Anterior cingulate cortex (tissue), 58 donors: ENCODE measurements at places on chromosomes 2 and 18.

DNA sequence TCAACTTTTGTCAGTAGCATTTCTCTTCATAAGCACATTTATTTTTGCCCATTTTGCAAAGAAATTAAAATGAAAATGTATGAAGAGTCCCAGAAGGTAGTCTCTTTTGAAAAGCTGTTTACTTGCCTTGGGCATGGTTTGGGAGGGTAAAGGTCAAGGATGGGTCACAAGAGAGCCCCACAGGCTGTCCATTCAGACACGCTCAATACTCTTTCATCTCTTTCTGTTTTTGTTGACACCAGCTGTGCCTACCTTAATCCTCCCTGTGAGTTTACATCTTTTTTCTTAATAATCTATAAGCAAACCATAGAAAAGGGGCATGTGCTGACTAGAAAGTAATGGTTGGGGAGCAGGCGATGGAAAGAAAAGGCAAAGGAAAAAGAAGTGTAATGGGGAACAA, 49.6 kb upstream of the KLF7 start:
- DNase-seq: no peak

DNA sequence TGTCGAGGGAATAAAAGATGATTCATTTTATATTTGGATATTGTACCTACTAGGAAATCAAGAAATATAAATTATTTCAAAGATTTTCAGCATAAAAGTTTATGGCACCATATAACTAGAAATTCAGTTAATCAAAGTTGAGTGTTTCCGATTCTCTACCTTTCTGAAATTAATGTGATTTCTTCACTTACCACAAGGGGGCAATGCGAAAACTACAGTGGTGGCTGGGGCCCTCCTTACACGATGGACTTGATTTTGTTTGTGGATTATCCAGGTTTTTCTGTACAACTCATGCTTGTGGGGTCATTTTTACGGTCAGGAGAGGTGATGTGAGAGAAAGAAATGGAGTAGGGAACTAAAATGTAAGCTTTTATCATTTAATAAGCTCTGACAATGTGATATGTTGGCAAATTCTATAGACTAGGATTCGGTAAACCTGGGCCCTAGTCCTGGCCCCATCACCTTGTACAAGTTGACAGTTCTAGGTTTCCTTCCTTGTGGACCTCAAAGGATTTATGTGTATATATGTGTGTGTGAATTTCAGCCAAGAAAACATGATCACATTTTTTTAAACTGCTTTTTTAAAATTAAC, 47.6 kb downstream of the G6PC2 start:
- no peak for DNase-seq

DNA sequence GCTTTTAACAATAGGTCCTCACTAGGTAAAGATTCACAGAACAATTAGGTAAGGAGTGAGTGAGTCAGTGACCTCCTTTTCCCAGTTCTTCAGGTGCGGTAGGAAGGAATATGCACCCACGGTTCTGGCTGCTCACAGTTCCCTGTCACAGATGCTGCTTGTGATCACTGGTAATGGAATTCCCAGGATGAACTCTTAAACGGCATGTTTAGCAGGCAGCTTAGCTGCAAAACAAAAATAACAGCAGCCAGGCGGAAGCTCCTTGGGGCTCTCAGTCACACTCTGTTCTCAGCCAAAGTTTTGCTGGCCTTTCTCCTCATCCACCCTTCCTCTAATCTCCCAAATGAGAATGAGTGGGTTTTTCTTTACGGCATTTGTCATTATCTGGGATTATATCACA, 274.5 kb downstream of the MYT1L start:
- DNase-seq: no peak

DNA sequence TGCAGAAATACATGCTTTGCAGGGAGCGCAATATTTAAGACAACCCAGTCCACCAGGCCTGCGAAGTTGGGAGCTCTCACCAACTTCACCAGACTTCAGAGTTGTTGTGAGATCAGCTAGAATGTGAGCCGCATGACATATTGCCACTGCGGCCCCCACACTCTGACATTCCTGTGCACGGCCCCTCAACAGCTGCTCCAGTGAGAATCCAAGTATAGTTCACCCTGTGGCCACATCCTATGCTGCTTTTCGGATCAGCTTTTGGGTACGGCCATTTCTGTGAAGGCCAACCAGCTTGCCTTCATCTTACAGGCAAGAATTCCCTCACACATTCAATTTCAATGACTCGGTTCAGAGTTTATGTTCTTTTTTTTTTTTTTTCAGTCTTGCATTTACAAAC, 177.8 kb downstream of the SOX11 start:
- DNase-seq: no peak

GRCh38 chr2:17301437-17301836, 216.8 kb downstream of the RAD51AP2 start:
- DNase-seq: no peak

DNA sequence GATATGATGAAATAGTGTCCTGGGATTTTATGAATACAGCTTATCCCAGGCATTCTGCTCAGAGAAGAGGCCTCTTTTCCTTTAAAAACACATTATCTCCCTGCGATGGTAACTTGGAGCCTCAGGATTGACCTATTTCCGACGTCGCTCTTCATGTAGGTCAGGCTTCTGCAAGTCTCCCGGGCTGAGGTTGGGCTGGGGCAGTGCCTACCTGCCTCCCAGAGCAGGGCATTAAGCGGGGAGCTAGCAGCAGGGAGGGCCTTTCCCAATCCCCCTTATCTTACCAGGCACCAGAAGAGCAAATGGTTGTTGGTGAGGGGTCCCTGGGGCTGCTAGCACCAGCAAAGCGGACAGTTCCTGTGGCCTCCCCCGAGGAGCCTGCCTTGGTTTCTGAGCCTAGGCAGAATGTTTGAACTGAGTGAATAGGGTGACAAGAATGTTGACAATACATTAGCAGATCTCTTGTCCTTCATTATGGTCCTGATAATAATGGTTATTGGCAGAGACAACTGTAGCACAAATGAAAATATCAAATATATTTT, 60.2 kb downstream of the TRPM8 start:
- DNase-seq: no peak

DNA sequence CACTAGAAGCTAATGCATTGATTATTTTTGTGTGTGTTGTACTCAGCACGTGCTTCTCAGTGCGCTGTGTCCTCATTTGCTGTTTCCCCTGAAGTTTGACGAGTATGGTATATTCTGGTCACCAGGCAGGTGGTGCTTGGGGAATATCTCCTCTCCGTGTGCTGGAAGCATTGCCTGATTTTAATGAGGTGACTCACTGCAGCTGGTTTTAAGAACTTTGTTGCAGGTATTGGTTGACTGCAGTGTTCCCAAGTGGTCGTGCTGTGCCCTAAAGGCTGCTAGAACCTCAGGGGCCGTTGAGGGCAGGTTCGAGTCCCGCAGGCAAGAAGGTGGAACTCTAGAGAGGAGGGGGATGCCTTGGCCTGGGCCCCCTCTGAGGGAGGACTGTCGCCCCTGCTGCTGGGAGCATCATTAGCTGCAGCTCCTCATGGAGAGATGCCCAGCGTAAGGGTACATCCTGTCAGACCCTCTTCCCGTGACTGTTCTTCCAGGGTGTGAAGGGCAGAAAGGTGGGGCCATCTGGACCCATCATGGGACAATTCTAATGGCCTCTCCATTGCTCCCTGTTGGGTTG, 82.6 kb downstream of the AGAP1 start:
- DNase-seq: no peak

DNA sequence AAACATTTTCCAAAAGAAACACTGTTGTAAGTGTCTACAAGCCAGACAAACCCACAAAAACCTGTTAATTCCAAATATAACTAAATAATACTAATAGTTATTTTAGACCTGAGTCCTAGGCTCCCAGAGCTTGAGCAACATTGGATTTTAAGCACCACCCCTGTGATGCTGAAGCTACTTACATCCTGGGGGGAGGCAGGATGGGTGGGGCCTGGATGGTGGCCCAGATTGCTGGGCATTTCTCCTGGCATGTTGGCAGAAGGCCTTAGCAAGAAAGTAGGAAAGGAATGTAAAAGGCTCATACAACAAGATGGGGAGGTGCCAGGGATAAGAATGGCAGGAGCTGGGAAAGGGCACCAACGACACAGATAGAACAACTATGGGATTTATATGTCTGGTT, 50.7 kb upstream of the OTX1 start:
- no peak for DNase-seq

GRCh38 chr2:71243634-71244301, 16.9 kb upstream of the PAIP2B start:
- DNase-seq: no peak

DNA sequence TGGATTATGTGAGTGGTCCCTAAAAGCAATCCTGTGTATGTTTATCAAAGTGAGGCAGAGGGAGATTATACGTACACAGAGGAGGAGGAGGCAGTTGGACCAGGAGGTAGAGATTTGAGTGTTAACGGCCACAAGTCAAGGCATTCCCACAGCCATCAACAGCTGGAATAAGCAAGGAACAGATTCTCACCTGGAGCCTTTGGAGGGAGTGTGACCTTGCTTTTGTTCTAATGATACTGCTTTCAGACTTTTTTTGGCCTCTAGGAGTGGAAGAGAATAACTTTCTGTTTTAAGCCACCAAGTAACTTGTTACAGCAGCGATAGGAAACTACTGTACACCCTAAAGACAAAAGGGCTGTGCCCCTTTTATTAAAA, 18.1 kb downstream of the LCLAT1 start:
- no peak for DNase-seq

GRCh38 chr2:109582928-109583895, 30.6 kb downstream of the SEPTIN10 start:
- DNase-seq: no peak

DNA sequence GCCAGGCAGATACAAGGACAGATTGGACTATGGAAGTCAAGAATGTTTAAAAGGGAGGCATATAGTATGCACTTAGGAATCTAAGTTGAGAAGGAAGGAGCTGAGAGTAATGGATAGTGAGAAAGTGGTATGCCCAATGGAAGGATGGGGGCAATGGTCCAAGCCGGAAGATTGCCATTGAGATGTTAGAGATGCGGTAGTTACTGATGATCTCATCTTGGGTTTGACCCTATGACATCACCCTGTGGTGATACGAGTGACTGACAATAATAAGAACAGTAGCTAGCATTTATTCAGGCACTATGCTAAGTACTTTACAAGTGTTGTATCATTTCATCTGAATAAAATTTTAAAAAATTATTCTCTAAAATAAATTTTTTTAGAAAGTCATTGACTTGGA, 38.5 kb upstream of the ACMSD start:
- no peak for DNase-seq

DNA sequence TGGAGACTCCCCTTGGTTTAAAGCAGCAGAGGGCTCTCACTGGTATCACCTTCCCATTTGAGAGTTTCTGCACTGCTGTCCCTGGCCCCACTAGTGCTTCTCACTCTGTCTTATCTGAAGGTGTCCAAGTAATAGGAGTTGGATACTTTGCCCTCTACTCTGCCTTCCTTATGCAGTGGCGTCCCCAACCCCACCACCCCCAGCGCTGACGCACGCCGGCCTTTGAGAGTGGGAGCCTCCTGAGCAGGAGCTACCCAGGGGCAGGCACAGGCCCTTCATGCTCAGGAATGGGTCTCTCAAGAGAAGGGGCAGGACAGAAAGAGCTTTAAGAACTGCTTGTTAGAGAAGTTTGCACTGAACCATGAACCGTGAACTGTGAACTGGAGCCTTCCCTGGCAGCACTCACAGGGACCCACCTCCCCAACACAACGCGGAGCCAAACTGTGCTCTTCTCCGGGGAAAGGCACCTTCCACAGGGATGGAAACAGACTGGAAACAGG, 3.3 kb downstream of the CIB4 start:
- DNase-seq: no peak

DNA sequence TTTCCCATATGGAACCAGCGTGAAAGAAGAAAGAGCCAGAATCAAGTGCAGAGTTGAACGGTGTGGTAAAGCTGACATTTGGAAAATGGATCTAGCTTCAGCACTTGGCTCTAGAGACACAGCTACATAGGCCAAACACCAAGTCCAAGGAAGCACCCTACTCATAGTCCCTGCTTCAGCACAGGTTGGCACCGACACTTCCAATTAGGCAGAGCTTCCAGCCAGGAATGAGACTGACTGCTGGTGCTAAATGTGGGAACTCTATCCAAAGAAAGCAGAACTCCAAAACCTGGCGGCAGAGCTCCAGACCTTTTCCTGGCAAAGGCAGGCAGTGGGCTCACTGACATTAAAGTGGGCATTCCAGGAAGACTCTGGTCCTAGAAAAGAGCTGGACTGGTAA, 125.4 kb upstream of the CTNNA2 start:
- DNase-seq: no peak

DNA sequence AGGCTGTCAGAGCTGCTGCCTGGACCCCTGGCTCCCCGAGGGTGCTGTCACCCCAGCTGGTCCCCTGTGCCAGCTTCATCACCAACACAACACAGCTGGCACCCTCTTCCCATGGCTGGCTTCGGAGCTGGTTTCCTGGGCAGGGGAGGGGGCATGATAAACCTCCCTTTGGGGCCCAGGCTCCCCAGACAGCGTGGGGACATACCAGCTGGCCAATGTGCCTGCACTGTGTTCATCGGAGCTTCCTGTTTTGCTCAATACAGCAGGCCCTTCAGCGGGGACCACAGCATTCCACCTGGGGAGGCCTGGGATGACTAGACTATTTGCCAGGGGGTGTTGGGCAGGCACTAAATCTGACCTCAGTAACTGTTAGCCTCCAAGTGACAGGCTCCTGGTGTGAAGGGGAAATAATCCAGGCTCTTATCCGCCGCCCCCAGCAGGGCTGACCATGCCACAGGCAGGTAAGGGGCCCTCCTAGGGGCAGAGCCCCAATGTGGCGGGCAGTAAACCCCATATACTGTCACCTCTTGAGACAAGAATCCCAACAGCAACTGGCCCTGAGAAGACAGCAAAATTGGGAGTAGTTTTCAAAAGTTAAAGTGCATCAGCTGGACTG, 44.6 kb downstream of the EMX1 start:
- DNase-seq: no peak

DNA sequence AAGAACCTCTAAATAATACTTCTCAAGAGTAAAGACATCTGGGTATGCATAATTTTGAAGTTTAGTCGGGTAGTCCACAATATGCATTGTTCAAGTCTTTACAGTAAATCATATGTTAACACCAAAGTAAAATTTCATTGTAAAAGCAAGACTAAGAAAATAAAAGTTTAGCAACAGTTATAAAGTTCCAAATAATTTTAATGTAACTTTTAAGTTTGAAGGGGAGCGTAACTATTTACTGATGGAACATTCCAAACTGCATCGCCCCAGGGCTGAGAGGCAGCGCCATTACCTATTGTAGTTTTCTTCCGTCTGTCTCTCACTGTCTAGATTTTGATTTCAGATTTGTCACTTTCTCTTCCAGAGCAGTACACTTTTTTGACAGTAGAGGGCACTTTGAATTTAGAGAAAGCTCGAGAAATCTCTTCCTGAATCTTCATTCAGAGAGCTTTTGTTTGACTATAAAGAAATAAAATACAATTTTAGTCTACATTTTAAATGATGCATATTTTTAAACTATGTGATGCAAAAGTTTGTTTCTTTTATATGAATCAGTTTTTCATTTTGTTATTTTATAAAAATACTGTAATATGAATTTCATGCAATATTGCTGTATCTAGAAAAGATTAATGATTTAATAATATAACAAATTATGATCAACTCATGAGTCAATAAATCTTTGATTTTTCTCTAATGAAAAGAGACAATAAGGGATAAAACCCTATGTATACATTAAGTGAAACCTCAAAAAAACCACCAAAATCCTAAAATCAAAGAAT, 389.8 kb downstream of the FIGN start:
- no peak for DNase-seq

- DNase-seq: no peak
Observed at GRCh38 chr2:85959185-85959584, 70.4 kb upstream of the ST3GAL5 start.
